Right lobe of liver (tissue), 6 donors: ENCODE measurements at places on chromosomes 2 and 18. TPM values are rescaled to one million over a fixed set of nuclear protein-coding genes. Genes with fewer than 3 reads are reported as not detected.
A peak's percentile ranks its signal among the peaks of the same experiment; 100 is the strongest.

- no peak overlapping the region for H3K27ac ChIP-seq
- H3K4me3 ChIP-seq: no peak overlapping the region
Measured at GRCh38 chr2:129748653-129749052, 230.8 kb upstream of the RAB6C start.

DNA sequence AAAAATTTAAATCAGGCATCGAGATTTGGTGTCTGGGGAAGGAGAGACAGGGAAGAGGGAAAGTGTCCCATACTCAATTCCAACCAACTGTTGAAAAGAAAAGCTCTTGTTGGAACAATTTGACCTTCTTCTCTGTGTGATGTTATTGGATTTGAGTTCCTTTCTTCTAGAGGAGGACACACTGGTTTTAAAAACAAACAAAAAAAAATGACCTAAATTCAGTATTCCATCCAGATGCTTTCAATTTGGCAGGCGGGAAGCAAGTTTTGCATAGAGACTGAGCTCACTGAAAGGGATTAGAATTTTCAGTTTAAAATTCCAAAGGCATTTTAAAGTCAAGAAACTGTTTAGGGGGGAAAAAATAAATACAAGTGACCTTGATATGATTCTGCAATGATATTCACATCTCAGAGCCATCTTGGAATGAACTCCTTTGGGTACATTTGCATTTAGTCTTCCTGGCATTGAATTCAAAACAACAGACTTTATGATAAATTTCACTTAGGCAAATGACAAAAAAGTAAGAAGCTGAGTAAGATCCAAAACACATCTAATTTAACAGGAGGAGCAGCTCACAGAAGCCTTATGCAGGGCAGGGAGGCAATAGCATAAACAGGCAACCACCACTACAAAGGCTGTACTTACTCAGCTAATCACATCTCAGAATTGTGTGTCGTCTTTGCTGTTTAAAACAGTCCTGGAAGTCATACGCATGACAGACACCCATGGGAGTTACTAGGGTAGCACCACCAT, 126.8 kb downstream of the CDH20 start:
- H3K4me3 ChIP-seq: no peak overlapping the region
- no peaks in the 10 kb centered on the region for H3K36me3 ChIP-seq
- no peak for DNase-seq
- no peaks in the 10 kb centered on the region for H3K27me3 ChIP-seq
- no peaks in the 10 kb centered on the region for H3K4me1 ChIP-seq

- H3K36me3 ChIP-seq: peaks cover 6% of the 10 kb centered on the region
- H3K27me3 ChIP-seq: no peaks in the 10 kb centered on the region
- H3K27ac ChIP-seq: no peak overlapping the region
- no peak for DNase-seq
- peaks cover 22% of the 10 kb centered on the region for H3K4me1 ChIP-seq
- no peak overlapping the region for H3K4me3 ChIP-seq
Measured at GRCh38 chr2:241091734-241092445, 10.2 kb downstream of the MTERF4 start.

- no peaks in the 10 kb centered on the region for H3K36me3 ChIP-seq
- no peaks in the 10 kb centered on the region for H3K27me3 ChIP-seq
- H3K27ac ChIP-seq: peak overlapping the region; percentile 16
- H3K4me3 ChIP-seq: no peak overlapping the region
Measured at GRCh38 chr18:59022167-59022945, 117.3 kb upstream of the SEC11C start.

DNA sequence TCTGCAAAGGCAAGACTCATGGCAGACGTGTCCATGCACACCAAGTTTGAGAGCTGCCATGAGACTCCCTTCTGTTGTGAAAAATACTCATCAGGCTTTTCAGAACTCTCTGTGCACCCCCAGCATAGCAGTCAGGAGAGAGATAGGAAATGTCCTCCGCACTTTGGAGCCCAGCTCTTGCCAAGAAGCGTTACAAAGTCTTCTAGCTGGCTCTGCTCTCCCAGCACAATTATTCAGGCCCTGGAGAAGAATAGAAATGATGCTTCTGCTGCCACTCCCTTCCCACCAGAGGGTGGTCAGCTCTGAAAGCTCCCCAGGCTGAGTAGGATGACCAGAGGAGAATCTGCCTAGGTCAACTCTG, 594.4 kb upstream of the ID2 start:
- no peaks in the 10 kb centered on the region for H3K4me1 ChIP-seq
- H3K27ac ChIP-seq: no peak overlapping the region
- no peaks in the 10 kb centered on the region for H3K27me3 ChIP-seq
- H3K36me3 ChIP-seq: no peaks in the 10 kb centered on the region

DNA sequence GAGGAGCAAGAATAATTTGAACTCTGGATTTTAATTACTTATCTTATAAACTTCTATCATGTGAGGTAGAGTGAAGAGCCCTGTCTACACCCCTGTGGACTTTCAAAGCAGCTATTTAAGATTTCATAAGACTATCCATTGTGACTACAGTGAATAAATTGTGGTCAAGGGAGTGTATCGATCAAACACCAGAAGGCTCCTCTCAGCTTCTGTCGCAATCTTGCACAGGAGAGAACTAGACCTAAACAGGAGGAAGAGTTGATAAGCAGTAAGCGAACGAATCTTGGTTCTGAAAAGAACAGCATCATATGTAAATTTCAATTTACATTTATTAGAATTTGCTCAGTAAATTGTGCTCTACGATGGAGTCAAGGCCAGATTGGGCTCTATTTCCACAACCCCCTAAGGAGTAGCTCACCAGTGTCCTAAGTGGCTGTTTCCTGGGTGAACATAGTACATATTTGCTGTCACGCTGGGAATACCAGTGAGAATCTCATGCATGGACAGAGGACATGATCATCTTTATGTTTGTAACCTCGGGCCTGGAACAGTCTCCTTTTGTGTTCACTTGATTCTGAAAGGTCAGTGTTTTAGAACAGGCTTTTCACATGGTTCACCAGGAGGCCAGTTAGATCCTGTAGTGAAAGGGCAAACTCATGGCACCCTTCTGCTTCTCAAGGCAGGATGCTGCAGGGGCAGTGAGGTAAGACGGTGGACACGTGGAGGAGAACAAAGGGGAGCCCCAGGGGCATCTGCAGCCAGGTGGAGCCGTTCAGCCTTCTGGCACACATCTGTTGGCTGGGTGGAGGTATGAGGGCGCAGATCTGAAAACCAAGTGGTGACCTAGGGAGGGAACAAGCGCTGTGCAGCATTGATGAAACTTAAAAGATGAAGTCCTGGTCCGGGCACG, 33.3 kb downstream of the NPAS2 start:
- H3K27ac ChIP-seq: no peak overlapping the region
- no peaks in the 10 kb centered on the region for H3K27me3 ChIP-seq
- H3K4me3 ChIP-seq: no peak overlapping the region

- no peaks in the 10 kb centered on the region for H3K36me3 ChIP-seq
- H3K27ac ChIP-seq: no peak overlapping the region
- no peaks in the 10 kb centered on the region for H3K4me1 ChIP-seq
- no peak for DNase-seq
Measured at GRCh38 chr2:46703588-46703987, 212.0 kb downstream of the MCFD2 start.

MDH1B gene
- total RNA-seq: not detected

AGXT gene
- total RNA-seq: 1,142 TPM

ATP8B1 gene
- 16.6 TPM for total RNA-seq

ADI1 gene
- total RNA-seq: 165 TPM

OTX1 gene
- total RNA-seq: not detected
